ENCODE measurements at places on chromosomes 7 and 10.

DNA sequence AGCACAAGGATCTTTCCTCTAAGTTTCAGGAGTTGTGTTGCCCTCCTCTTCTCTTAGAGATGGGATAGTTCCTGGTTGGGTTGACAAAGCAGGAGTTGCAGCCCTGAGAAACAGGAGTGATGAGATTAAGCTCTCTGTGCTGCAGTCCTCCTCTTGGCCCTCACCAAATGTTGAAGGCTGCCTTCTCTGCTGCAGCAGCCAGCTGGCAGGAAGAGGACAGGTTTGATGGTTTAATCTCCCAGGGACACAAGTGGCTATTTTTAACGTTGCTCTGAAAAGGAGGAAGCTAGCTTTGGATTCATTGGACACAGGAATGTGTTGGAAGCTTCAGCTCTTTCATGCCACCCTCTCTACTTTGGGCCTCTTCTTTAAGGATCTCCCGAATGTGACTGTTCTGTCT, 9.4 kb downstream of the STRIP2 start:
- no peak for DNase-seq

GRCh38 chr7:101315336-101315735, 6.3 kb downstream of the IFT22 start:
- DNase-seq: no peak

- DNase-seq: no peak
These were observed 832 bp downstream of the XRCC2 start for GRCh38 chr7:152674860-152675758.

DNA sequence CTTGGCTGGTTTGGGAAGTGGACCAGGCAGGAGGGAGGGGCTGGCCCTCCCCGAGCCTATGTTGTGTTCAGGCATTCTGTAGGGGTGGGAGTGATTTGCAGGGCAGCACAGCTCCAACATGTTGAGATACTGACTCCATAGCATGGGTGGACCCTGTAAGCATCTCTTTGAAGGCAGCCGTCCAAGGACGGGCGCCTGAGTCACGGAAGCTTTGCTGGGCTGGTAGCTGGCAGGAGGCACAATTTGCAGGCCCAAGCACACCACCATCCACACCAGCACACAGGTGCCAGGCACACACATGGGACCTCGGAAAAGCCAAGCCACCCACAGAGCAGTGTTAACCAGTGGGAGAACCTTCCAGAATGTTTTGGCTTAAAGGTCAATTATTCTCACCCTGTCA, 505.1 kb upstream of the FOXK1 start:
- no peak for DNase-seq

DNA sequence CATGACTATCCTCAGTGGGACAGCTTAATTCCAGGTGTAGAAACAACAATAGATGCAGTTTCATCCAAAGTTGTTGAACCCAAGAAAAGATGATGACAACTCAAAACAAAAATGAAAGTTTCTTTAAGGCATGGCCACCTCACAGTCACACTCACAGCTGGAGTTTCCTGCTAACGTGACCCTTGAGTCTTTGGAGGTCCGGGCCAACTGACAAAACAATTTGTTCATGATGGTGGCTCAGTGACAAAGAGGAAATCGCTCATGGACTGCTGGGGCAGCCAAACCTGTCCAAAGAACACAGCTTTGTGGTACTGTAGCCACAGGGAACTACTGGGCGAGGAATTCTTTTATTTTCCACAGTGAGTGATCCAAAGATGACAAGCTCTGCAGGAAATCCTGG, 96.0 kb upstream of the JCAD start:
- no peak for DNase-seq
